ENCODE measurements at places on chromosomes 2 and 18.

GRCh38 chr18:63909870-63910269 lies 2.1 kb downstream of the SERPINB10 start:
- DNase-seq: no peak

DNA sequence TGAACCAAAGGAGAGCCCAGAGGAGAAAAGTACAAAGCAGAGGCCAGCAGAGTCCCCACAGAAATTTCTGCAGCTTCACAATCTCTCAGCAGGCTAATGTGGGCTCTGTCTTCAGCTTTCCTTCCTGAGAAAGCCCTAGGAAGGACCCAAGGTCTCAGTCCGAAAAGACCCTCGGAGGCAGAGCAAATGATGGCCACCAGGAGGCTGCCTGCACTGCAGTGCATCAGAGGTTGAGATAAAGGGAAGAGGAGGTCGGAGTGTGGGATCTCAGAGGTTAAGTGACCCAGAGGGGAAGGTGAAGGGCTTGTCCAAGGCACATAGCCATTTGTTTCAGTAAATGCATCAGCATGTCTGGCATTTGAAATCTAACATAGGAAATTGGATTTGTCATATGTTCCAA lies 299.1 kb upstream of the SLC14A2 start:
- no peak for DNase-seq

DNA sequence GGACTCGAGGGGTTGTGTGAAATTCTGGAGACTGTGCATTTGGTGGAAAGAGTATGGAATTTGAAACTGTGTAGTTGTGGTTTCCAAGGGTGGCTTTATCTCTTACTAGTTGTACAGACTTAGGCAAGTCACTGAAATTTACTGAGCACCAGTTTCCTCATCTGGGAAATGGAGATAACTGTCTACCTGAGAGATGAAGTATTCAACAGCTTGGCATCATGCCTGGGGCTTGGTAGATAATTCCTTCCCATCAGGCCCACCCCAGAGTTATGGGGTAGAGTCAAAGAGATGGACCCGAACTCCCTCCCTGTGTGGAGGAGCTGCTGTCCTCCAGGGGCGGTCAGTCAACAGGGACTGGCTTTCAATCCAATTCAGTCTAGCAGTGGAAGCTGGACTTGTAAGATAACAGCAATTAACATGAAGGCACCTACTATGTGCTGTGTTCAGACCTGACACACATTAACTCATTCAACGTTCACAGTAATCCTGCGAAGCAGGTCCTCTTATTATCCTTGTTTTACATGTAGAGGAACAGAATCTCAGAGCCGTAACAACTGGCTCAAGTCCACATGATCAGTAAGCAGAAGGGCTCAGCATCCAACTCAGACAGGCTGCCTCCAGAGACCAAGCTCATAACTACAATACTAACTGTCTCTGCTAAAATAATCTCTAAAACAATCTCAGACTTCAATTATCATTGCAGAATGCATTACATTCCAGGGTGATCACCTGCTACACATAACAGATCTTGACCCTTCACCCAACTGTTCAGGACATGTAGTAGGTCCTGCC lies 432.1 kb downstream of the LPIN1 start:
- no peak for DNase-seq

DNA sequence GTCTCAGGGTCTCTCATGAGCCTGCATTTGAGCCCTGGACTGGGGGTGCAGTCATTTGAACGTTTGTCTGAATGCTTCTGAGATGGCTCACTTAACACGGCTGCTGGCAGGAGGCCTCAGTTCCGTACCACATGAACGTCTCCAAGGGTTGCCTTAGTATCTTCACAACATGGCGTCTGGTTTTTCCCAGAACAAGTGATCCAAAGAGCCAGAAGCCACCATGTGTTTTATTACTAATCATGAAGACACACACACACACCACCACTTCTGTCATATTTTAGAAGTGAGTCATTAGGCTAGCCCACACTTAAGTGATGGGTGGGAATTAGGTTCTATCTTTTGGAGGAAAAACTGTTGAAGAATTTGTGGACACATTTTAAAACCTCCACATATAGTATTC lies 15.0 kb upstream of the MYO1B start:
- DNase-seq: peak; percentile 70

- DNase-seq: no peak
These were observed 46.7 kb downstream of the GLS start for GRCh38 chr2:190927301-190927700.

- peak; percentile 77 for DNase-seq
These were observed 9.5 kb downstream of the RTTN start for GRCh38 chr18:70195852-70196434.

DNA sequence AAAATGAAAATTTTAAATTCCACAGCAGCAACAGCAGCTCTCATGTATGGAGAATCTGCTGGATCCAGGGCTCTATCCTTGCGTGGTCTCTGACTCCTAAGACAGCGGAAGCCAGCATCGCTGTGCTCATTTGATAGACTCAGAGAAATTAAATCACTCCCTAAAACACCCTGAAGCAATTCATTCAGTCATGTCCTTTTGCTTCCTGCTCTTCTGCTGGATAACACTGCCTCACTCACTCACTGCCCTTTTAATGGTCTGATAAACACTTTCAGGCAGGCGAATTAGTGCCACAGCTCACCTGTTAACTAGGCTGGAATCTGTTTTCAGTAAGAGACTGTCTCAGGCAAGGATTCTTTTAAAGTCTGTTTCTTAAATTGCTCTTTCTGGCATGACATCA lies 10.0 kb downstream of the WIPF1 start:
- DNase-seq: no peak

GRCh38 chr18:23550898-23551297 lies 35.4 kb downstream of the NPC1 start:
- no peak for DNase-seq

DNA sequence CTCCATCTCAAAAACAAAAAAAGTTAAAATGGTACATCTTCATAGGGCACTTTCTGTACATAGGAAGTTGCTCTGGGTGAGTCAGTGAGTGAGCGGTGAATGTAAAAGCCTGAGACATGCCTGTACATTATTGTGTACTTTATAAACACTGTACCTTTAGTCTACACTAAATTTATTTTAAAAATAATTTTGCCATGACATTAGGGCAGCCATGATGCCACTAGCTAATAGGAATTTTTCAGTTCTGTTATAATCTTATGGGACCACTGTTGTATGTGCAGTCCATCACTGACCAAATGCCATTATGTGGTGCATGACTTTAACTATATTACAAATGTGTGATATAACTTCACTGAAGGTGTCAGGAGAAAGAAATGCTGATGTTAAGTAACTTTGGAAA lies 11.0 kb upstream of the TXNDC2 start:
- DNase-seq: no peak

- DNase-seq: peak; percentile 91
These were observed 44.8 kb downstream of the ARL4C start for GRCh38 chr2:234451852-234452625.

- no peak for DNase-seq
These were observed 104.0 kb downstream of the TSHZ1 start for GRCh38 chr18:75314606-75315005.

DNA sequence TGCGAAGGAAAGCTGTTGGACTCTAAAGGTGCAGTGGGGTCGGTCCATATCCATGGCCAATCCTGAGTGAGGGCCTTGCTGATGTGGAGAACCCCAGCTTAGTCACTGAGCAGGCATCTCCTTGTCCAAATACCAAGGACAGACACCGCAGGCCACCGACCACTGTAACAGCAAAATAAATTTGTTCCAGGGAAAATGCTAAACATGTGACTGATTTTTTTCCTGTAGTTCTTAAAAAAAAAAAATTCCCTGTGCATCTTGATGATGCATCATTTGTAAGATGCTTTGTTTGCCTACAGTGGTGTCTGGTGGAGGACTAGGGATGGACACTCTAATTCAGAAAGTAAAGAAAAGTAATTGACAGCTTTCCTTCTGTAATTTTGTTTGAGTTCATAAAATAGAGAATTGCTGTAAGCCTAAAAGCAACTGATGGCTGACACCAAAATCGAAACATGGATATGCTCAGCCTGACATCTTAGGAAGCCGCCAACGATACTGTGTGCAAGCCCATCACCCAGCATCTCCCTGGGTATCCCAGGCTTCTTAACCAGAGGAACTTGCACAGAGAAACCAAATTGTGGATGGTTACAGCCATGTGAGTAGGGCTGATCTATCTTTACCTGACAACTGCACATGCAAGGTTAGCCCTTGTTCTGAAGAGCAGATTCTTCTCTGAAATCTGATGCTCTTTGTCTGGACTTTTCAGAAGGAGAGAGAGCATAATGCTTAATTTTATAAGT lies 188.6 kb downstream of the ARL4C start:
- no peak for DNase-seq

- no peak for DNase-seq
These were observed 31.7 kb downstream of the ONECUT2 start for GRCh38 chr18:57466745-57467409.

DNA sequence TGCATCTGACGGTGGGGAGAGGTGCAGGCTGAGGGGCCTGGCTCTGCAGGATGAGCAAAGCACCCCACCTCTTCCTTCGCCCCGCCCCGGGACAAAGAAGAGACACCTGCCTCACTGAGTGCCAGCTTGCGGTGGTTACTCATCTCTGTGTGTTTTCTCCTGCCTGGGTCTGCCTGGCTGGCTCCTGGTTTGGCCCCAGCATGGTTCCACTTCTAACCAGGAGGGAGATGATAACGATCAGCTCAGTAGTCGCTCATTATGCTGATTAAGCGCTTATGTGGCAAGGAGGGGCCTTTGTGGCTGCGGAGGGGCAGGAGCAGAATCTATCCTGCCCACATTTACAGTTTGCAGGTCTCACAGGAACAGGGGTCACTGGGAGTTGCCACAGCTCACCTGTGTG lies 68.7 kb upstream of the EDAR start:
- DNase-seq: no peak

DNA sequence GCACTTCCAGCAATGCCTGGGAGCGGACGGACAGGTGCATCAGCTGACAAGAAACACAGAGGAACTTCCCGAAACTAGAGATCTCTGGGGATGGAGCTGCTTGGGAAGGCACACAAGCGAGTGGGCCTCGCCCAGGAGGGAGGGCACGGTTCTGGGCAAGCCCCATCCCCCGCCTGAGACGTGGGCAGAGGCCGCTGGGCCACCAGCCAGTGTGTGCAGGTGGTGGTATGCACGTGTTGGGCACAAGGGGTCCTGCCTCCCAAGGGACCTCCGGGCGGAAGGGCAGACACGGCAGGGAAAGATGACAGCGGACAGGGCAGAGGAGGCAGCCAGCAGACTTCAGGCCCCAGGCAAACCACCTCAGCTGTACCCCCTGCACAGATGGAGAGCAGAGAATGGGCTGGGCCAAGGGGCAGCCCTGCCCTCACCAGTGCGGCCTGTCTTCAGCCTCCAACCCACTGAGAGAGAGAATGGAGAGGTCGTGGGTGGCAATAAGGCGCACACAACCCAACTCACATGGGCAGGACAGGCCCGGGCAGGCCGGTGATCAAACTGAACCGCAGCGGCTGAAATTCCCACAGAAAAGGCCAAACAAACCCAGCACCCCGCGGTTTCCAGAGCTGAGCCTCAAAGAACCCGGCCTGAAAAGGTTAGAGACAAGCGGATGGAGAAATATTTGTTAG lies 51.2 kb downstream of the HDAC4 start:
- DNase-seq: no peak

GRCh38 chr18:6885992-6886796 lies 156.7 kb downstream of the ARHGAP28 start:
- DNase-seq: peak; percentile 71

DNA sequence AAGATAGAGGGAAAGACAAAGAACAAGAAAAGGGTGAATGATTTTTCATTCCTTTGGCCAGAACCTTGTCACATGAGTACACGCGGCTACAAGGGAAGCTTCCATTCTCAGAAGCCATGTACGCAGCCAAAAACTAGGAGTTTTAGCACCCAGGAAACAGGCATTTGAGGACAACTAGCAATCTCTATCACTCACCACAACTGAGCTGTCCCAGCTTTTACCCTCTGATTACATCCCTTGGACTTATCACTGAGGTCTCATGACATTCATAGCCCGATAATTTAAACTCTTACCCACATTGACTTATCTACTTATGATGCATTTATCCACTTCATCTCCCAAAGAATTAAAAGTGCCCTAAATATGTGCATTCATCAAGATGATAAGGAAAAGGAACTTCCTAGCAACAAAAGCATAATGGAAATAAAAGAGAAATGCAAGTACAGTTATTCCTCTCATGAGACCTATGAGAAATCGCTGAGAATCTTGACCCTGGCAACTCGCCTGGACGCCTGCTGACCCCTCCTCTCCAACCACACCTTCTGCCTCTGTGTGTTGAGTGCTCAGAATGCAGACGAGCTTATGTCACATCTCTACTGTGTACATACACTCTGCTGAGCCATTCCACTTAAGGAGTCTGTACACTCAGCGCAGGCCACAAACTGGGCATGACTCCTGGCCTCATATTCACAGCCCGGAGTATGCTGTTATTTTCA lies 28.7 kb upstream of the MFSD6 start:
- peak; percentile 41 for DNase-seq

- no peak for DNase-seq
These were observed 339.4 kb downstream of the PLCL1 start for GRCh38 chr2:198143793-198144192.

DNA sequence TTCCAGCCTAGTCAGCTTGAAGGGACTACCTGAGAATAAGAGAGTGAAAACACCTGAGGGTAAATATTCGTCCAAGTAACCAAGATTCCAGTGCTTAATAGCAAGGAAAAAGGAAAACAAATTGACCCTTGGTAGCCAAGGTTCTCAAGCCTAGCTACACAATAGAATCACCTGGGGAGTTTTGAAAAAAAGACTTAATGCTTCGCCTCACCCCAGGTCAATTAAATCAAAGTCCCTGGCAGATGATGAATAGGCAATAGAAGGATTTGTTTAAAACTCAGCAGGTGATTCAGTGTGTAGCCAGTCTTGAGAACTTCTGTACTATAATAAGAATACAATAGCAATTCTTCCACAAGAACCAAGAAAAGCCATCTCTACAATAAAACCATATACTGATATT lies 500.2 kb downstream of the XIRP2 start:
- DNase-seq: no peak

GRCh38 chr18:12028040-12028628 lies 46.8 kb downstream of the IMPA2 start:
- no peak for DNase-seq

DNA sequence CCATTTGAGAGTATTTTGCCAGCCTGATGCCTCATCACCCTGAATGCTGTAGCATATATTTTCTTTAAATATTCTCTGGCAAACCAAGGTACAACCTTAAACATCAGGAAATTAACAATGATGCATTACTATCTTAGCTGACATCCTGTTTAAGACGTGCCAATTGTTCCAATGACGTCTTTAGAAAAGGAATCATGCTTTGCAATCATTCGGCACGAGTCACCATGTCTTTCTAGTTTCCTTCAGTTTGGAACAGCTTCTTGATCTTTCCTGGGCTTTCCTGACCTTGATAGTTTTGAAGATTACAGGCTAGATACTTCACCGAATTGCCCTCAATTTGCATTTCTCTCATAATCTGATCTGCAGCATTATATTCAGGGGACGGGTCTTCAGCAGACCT lies 88.2 kb upstream of the GLI2 start:
- peak; percentile 81 for DNase-seq

- DNase-seq: peak; percentile 15
These were observed 496.9 kb upstream of the HNMT start for GRCh38 chr2:137467246-137467862.
